MG63 (cell line): ENCODE measurements at places on chromosomes 2 and 18. TPM values are rescaled to one million over a fixed set of nuclear protein-coding genes. Genes with fewer than 3 reads are reported as not detected.

Gene ABHD3
- total RNA-seq = 7.1 and 7.6 TPM in 2 replicates

Gene CSRNP3
- not detected in 2 replicates for total RNA-seq

Gene CHRND
- total RNA-seq = not detected in 2 replicates

Gene CYP27C1
- not detected in 2 replicates for total RNA-seq

Gene DNAJC5G
- total RNA-seq = not detected in 2 replicates

Gene CDC42EP3
- total RNA-seq = 24.1 and 32.4 TPM in 2 replicates

Gene FAM237A
- not detected in 2 replicates for total RNA-seq

Gene UGT1A4
- total RNA-seq = not detected in 2 replicates

Gene MYO7B
- total RNA-seq = 0.89 TPM in 1 of 2 replicates, not detected in the other

Gene LTBP1
- total RNA-seq = 93.9 and 95.7 TPM in 2 replicates

Gene AQP12A
- total RNA-seq = not detected in 2 replicates

Gene SERPINB3
- not detected in 2 replicates for total RNA-seq

Gene PLCD4
- 0.74 and 1.2 TPM in 2 replicates for total RNA-seq

Gene CNRIP1
- total RNA-seq = 28.5 and 33.4 TPM in 2 replicates

Gene GPR17
- not detected in 2 replicates for total RNA-seq

Gene ABCG5
- total RNA-seq = not detected in 2 replicates

Gene NCKAP5
- total RNA-seq = not detected in 2 replicates

Gene HOXD8
- total RNA-seq = 13.4 and 15.5 TPM in 2 replicates
